ENCODE measurements at places on chromosomes 5 and 9.

- no peak for DNase-seq
These were observed 57.4 kb downstream of the SERINC5 start for GRCh38 chr5:80198399-80198798.

DNA sequence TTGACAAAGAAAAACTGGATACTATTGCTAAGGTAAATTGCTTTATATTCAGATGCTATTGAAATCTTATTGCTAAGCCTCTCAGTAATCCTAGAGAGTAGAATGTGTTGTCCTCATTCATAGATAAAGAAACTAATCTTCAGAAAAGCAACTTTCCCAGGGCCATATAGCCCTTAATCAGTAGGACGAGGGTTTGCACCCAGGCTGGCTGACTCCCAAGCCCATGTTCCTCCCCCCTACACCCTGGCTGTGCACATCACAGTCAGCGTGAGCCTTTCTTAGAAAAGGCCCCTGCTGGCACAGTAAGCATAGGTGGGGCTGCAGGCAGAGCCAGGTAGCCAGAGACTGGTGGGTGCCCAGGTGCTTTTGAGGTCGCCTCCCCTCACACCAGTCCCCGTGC, 15.8 kb upstream of the GLIPR2 start:
- no peak for DNase-seq

DNA sequence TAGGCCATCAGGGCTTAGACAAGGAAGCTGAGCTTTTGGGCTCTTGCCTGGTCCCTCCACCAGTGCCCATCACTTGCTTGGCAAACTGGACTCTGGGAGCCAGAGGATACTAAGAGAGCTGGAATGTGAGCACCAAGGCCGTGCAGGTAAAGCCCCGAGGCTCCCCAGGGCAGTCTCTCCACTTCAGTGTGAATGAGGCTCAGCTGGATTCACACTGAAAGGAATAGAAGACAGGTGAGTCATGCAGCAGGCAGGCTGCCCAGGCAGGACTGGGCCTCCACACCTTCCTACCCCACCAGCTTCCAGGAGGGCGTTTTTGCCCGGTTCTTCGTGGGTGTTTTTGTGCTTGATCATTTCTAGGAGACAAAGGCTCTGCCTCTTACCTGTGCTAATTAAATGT, 7.3 kb upstream of the CTSV start:
- DNase-seq, result no peak

DNA sequence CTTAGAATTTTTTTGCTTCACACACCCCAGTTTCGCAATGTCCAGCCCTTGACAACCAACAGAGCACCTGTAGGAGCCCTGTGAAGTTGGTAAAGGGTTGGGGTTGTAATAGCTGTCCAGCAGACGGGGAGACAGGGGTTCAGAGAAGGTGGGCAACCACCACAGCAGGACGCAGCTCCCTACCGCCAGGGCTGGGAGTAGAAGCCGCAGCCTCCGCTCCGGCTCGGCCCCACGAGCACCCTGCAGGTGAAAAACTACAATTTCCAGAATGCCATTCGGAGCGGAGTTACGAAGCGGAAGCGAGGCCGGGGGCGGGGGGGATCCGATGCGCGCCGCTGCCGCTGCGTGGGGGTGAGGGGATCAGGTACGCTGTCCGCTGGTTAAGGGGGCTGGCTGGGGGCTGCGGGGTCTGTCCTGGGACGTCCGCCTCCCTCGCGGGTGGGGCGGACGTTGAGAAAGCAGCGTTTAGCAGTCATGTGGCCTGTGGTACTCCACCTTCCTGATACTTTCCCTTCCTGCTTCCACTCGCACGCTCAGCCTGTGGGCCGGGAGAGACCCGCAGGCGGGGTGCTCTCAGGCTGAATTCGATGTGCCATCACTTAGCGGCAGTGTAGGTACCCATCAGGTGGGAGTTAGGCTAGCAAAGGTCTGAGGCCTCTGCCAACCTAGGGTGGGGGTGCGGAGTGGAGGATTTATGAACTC, at the start of gene TRMT10B:
TSS of gene TRMT10B (plus strand) at position 317 of the 702 bp plus-strand sequence. CDS start 8,127 bp downstream, outside the sequence.
- DNase-seq, result peak; percentile 49

All from progenitor cell of endocrine pancreas (in vitro differentiated cells).